ENCODE measurements at places on chromosomes 11 and 22.
A peak's percentile ranks its signal among the peaks of the same experiment; 100 is the strongest.

DNA sequence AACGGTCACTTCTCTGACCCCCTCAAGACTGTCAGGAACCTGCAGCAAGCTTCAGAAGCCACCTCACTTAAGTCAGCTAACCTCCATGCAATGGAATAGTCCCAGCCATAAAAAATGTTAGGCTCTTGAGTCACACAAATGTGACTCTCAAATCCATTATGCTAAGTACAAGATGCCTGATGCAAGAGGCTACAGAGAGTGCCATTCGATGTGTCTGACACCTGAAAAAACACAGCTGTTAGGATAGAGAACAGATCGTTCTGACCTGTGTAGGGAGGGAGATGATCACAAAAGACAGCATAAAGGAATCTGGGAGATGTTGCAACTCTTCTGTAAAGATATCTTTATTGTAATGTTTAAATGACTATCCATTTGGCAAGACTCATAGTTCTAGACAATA lies 712.4 kb downstream of the TBC1D22A start:
- no peak for DNase-seq

DNA sequence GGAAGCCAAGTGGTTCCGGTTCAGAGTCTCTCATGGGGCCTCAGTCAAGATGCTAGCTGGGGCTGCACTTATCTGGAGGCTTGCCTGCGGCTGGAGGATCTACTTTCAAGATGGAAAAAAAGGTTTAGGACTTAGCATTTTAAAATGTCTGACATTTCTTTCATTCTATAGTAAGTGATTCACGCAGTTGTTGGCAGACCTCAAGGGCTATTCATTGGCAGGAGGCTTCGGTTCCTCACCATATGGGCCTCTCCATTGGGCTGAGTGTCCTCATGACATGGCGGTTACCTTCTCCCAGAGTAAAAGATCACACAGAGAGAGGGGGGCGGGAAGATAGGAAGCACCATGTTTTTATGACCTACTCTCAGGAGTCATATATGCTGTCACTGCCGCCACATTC lies 298.0 kb upstream of the PLET1 start:
- DNase-seq: no peak

GRCh38 chr11:119441898-119442243 lies 18.9 kb upstream of the THY1 start:
- no peak for DNase-seq

- DNase-seq: peak; percentile 23
Observed at GRCh38 chr11:102047305-102047924, at the start of gene CFAP300. CFAP300 (plus strand) TSS chr11:102047437; CDS start chr11:102047471, 34 bp downstream.

GRCh38 chr11:76559346-76559745 lies 111.2 kb downstream of the LRRC32 start:
- DNase-seq: no peak

DNA sequence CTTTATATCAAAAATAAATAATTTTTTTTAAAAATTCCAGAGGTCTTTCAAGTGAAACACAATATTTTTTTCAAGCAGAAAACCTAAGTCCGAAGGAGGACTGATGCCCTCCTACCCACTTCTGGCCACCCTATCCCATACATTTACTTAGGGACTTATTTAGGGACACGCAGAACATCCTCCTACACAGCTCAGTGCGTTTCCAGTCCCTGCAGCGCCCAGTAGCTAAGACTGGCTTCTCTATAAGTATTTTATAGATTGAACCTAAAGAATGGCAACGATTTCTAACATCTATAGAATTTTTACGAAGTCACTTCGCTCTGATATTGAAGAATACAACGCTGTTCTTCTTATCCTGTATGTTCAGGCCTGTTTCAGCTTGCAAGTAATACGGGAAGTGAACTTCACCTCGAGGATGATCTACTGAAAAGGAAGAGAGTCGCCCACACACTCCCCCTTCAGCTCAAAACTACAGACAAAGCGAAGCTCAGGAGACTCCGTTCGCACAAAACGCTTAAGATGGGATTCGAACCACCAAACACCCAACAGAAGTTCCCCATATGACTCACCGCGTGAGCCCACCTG lies 328 bp downstream of the CHEK2 start:
- DNase-seq: no peak

GRCh38 chr11:102347462-102348370 lies 702 bp downstream of the BIRC2 start:
- DNase-seq: no peak

GRCh38 chr22:37330200-37331033 lies 48.1 kb downstream of the CYTH4 start:
- peak; percentile 75 for DNase-seq

DNA sequence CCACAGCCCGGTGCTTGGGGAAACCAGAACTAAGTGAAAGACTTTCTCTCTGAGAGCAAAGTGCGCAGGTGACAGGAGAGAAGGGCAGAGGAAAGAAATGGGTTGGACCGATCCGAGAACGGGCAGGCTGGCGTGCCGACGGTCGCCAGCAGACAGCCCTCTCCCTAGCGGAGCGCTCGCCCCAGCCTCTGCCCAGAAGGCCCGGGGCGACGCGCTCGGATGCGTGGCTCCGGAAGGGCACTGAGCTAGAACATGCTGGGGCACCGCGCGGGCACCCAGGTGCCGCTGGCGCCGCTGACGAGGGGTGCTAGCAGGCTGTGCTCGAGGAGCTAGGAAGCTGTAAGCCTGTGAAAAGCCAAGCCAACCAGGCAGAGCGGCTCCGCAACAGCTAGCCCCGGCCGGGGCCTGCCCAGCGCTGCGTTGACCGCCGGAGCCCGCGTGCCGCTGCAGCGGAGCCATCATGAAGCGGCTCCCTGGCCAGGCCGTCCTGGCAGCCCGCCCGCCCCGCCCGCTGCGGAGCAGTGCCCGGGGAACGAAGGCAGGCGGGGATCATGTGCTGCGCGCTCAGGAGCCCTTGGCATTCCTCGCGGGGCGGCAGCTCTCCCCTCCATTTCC lies 22.1 kb upstream of the RRAS2 start:
- peak; percentile 34 for DNase-seq

DNA sequence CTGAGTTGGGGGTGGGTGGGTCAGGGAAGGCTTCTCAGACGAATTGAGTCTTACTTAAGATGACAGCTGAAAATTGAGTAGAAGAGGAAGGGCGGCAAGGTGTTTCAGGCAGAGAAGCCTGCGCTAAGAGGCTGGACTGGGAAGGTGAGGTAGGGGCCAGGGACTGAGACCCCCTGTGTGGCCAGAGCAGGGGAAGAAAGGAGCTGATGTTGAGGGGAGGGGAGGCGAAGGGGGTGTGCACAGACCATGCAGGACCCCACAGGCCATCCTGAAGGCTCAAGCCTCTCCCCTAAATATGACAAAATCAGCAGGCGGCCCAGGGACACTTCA lies 40.6 kb upstream of the CREB3L1 start:
- DNase-seq: no peak

DNA sequence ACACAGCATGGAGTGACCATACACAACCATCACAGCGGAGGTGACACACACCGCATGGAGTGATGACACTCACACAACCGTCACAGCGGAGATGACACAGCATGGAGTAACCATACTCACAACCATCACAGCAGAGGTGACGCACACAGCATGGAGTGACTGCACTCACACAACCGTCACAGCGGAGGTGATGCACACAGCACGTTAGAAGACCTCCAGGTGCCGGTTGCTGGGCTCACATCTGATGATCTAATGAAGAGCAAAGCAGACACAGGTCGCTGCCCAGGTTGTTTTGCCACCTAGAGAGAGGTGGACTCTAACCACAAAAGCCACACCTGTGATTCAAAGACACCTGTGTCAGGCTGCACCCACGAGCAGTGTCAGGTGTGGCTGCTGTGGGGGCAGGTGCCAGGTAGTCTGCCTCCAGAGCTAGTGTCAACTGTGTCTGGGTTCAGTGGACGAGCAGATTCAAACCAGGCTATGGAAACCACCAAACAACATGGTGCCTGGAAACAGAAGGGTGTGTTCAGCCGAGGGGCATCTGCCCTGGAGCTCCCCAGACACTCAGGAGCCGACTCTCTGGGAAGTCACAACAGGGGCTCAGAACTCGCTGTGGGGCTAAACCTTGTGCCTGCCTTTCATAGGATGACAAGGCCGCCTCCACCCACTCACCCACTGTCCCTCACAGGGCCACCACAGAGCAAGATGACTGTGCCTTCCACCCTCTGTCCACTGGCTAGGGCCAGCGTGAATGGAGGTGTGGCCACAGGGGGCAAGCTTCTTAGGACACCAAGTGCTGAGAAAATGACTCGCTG lies 608.2 kb downstream of the TBC1D22A start:
- DNase-seq: no peak

DNA sequence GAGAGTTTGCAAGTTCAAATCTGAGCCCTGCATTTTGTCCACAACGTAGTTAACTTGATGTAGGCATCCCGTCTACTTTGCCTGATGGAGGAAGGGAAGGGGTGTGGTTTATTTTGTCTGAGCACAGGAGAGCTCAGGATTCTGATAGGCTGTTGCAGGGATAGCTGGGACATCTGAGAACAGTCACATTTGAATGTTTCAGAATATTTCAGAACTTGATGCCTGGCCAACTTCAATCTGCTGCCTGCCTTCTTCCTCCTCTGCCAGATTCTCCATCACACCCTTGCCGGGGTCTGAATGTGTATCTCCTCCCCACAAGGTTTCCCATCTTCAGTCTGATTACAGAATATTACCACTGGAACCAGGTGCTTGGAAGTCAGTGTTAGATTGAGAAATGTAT lies 51.6 kb downstream of the NTM start:
- DNase-seq: no peak

- DNase-seq: no peak
Observed at GRCh38 chr11:57191311-57192219, 9.8 kb downstream of the LRRC55 start.

- DNase-seq: no peak
Observed at GRCh38 chr22:44243761-44244160, 63.0 kb downstream of the PARVG start.

DNA sequence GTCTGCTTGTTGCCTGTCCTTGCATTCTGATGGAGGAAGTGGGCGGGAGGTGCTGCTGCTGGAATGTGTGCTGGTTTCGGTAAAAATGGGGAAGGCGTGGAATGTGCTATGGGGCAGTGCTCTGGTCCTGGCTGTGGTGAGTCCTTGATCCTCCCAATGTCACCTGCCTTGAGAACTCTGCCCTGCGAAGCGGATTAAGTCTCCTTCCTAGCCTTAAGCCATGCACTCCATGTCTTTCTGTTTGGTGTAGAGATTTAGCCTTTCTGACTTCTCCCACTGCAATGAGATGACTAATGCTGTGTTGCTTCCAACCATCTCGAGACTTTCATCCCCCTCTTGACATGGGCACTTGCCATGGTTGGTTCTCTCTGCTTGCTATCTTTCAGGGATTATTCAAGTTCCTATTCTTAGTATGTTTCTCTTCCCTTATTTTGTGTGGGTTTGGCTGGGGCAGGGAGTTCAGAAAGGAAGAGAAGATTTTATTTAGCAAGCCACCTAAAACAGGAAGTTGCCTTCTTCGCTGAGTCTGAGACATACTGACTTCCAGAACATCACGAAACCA lies 687.9 kb downstream of the NTM start:
- DNase-seq: no peak

DNA sequence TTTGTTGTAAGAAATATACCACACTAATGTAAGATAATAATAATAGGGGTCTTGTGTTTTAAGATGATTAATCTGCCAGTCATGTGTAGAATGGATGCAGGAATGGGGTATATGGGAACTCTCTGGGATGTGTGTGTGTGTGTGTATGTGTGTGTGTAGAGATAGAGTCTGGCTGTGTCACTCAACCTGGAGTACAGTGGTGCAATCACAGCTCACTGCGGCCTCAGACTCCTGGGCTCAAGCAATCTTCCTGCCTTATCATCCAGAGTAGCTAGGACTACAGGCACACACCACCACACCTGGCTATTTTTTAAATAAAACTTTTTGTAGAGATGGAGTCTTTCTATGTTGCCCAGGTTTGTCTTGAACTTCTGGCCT lies 11.5 kb upstream of the PANX1 start:
- DNase-seq: no peak

DNA sequence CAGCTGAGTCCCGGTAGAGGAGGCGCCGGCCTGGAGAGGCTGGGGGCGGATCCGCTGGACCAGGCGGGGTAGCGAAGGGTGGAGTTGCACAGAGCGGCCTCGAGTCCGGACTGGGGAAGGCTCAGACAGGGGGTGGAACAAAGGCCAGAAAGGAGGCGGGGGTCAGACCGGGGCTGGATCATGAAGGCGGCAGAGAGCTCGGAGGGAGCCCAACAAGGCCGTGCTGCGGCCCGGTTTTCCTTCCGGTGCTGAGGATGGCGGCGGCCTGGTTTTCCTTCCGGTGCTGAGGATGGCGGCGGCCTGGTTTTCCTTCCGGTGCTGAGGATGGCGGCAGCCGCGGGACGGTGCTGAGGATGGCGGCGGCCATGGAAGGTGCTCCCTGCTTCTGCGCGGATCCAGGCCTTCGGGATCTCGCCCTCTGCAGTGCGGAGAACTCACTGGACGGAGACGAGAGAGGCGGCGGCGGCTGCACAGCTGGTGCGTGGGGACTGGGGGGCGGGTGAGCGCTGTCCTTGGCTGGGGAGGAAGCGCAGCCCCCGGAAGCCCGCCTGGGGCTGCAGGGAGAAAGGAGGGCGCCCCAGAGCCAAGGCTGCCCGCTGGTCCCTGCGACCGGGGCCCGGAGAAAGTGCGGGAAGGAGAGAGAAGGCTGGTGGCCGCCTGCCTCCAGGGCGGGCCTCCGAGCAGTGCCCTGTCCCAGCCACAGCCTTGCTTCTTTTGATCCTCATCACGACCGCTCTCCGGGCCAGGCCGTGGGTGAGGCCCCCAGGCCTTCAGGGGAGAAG lies 350.4 kb upstream of the B3GAT1 start:
- DNase-seq: peak; percentile 2

- no peak for DNase-seq
Observed at GRCh38 chr11:77199137-77199745, 71.2 kb downstream of the MYO7A start.

DNA sequence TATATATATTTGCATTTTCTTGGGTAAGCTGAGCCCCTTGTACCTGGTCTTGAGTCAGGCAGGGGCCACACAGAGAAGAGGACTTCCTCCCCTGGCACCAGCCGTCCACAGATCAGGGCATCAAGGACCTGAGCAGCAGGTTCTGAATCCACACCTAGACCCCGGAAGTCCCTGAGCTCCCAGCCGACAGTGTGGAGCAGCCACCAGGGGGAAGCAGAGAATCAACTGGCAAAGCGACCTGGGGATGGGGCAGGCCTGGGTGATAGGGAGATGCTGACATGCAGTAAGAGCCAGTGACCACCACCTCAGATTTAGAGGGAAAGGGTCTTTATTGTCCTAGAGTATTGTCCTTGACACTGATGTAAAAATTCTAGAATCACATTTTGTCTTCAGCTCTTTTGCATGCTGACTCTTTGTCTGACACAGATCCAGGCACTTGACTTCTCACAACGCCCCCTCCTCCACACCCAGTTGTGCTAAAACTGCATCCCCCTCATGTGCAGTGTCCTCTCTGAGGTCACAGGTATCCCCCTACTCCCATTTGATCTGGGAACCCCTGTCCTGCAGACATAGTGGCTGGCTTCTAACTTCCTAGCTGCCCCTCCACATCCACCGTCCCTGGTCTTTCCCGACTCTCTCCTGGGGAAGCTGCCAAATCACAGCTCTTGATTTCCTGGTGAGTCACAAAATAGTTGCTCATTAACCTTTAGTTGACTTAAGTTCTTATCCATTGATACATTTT lies 109.3 kb downstream of the GGTLC2 start:
- peak; percentile 87 for DNase-seq
